ENCODE measurements at places on chromosomes 7 and 10.

DNA sequence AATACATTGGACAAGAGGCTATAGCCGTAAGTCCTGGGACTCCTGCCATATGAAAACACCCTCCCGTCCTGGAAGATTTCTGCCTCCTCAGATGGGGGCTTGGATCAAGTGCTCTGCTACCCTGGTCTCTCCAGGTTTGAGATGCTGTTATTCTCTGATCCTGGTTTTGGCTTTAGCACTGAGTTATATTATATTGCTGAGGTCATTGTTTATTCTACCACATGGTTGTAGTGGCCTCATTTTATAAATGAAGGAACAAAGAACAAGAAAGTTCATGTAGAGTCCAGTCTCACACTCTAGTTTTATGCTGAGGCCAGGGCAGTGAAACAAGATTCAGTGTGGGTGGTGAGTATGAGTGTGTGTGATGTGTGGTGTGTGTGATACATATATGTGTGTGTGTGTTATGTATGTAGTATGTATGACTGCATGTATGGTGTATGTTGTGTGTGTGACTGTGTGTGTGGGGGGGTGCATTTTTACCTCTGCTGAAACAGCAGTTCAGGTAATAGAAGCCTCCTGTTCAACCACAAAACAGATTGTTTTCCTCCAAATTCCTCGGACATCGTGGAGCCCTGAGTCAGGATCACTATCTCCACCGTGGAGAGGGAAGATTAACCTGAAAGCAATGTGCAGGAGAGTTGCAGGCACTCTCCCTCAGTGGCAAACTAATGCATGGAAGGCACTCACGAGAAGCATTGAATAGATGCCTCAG is 80.7 kb downstream of the C7orf25 start:
- no peak for DNase-seq

DNA sequence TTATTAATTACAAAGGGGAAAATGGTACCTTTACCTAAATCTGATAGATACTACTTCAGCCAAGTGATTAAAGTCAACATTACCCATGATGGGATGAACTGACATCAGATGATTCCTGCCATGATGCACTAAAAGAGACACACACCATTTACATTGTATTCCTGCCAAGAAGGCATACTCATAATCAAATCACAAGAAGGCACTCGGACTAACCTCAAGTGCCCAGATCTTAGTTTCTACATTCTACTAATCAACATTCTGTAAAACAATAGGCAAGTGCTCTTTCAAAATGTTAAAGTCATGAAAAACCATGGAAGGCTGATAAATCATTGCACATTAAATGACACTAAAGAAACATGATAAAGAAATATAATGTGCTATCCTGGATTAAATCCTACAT is 44.4 kb downstream of the SLC35G1 start:
- no peak for DNase-seq

DNA sequence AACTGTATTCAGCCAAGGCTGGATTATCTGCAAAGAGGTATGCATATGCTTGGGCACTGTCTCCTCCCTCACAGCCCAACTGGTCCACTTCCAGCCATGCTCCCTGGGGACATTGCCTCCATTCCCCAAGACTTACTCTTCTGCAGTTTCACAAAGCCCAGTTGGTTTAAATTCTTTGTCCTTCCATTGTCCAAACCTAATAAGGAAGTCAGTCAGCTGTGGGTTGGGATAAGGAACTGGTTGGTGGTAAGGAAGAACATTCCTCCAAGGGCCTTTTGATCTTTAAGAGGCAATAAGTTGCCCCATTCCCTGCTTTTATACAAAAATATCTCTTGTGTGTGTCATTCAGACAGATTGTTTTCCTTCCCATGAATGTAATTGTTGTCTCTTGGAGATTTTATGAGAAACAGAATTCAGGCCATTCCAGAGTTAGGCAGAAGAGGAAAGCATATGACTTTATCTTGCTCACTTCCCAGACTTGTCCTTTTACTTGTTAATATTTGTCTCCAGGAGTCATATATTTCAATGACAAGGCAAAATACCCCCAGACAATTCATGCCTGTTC is 673.7 kb downstream of the SUGCT start:
- no peak for DNase-seq

DNA sequence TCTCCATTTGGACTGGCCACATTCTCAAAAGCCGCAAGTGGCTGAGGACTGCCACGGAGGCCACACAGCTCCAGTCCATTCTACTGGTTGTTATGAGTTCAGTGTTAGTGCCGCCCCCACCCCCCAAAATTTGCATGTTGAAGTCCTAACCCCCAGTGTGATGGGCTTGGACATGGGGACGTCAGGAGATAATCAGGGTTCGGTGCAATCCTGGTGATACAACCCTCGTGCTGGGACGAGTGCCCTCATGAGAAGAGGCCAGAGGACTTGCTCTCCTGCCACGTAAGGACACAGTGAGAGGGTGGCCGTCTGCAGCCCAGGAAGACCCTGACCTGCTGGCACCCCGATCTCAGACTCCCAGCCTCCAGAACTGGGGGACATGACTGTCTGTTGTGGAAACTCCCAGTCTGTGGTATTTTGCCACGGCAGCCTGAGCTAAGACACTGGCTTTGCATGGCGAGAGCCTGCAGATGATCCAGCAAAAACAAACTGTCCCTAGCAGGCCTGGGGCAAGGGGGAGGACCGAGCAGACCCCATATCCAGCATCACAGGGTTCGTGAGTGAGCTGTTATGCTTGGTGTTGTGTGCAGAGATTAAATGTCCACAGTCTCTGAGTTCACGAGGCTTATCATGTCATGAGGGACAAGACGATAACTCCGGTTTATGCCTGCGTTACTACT is 41.5 kb upstream of the INSIG1 start:
- no peak for DNase-seq

- no peak for DNase-seq
These were observed 357.1 kb upstream of the AOAH start for GRCh38 chr7:37081436-37081835.

DNA sequence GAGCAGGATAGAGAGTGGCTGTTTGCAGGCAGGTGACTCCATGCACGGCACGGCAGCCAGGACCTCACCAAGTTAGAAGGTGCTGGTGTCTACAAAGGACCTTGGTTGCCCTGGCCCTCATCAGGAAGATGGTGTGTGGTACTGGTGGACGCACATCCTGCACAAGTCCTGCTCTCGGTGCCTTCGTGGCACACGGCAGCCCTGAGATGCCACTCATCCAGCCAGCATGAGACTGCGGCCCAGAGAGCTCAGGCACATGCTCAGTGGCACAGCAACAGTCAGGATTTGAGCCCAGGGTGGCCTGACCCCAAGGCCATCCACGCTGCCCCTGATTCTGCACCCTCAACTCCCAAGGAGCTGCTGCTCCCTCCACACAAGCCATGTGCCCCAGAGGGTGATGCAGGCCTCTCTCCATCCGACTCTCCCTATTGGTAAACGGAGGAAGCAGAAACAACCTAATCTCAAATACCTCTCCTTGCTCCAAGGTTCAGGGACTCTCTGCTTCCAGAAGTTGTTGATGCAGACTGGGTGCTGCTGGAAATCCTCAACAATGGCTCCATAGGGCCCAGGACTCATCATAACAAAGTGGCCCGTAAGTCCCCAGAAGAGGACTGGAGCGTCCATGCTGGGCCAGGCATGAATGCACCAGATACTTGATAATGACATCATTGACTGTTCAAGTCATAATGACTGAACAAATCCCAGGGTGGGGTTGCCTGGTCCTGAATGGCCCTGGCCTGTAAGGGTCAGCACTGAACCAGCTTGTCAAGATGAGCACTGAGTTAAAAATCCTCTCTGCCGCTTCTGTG is 93.6 kb downstream of the ARHGAP22 start:
- DNase-seq = no peak

DNA sequence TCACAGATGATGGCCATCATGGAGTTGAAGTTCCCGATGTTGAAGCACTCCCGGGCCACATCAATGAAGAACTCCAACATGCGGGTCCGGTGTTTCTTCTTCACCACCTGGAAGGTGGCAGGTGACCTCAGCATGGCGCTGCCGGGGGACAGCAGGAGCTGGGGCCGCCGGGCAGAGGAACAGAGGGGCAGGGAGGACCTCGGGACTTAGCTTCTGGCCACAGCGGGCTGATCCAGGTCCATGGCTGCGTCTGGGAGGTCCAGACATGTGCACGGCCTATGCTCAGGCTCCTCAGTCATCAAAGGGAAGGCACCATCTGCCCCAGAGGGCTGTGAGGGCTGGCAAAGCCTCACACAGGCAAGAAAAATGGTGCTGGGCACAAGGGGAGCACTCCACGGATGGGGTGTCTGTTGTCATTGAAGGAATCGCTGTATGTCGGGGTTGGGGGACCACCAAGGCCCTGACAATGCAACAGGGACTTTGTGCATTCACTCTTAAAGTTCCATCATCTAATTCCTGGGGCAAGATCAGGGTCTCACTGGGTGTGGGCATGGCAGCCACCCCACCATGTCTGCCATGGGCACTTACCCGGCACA is 60.9 kb downstream of the CSGALNACT2 start:
- no peak for DNase-seq

DNA sequence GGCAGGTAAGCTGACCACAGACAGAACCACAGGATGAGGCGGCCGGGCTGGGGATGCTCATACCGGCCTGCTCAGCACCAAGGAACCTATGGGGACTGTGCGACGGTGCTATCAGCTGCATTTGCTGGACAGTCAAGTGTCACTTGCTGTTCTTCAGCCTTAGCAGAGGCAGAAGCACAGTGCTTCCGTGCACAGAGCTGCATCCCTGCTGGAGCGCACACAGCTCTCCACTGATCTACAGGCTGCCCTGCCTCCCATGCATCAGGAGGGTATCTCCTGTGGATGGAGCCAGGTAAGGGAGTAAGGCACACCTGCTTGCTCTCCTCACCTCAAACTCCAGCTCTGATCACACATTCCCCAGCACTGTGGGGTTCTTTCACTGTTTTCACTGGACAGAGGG is 97.5 kb downstream of the TNS3 start:
- no peak for DNase-seq

DNA sequence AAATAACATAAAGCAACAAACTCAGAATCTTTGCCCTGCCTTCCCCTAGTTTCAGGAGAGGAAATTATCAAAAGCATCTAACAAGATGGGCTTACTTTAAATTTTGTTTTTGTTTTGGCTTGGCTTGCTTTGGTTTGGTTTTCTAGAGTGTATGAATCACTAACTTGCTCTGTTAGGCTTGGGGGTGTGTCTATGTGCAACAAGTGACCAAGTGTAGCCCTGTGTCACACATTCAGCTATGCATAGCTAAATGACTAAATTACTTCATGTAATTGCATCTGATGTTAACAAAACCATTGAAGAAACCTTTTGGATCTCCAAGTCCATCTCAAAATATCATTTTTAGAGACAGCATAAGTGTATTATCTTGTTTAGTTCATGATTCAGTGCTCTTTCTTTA is 251.0 kb downstream of the TFEC start:
- no peak for DNase-seq

DNA sequence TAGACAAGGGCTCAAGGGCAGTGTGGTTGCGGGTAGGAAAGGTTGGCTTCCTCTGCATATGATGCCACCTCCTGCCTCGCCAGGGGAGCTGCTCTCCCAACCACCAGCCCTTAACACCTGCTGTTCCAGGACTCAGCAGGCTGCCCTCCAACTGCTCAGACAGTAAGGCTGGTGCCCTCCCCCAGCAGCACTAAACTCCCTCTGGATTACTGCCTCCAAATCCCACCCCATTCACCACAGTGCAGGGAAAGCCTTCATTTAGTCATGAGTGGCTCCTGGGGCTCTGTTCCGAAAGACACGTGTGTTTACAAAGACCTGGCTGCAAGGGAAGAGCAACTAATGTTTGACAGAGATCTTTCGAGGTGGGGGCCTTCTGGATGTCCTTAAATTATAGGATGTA is 437.2 kb upstream of the MKI67 start:
- DNase-seq = no peak

- no peak for DNase-seq
These were observed 589.0 kb downstream of the SUGCT start for GRCh38 chr7:40723829-40724228.

DNA sequence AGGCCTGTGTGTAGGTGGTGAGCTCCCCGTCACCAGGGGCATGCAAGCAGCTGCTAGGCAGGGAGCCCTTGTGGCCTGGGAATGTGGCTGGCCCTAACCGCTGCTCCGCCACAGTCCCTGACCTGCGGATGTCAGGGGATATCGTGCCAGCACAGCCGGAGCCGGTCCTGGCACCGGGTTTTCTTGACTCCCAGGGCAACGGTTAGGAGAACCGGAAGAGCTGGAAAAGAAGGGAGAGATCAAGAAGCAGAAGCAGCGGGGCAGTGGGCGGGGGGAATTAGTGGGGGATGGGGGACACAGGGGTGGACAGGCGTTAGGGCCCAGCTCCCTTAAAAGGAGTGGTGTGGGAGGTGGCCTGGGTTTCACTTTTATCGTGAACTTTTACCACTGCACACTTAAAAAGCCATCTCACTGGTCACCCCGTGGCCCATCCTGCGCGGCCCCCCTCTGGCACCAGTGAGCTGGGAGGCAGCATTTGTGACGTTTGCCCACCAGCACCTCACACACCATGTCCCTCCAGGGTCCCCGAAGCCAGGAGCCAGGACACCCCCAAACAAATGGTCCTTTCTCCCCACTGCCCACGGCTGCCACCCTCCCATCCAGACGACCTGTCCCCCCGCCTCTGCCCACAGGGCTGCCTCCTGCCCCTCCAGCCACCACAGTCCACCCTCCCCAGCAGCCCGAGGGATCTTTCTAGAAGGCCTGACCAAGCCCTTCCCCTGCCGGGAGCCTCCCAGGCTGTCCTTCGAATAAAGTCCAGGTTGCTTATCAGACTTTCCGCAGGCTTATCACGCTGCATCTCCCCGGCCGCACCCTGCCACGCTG is 1.8 kb upstream of the MICALL2 start:
- DNase-seq = no peak

- no peak for DNase-seq
These were observed 208.6 kb upstream of the CCDC6 start for GRCh38 chr10:60114765-60115586.

- DNase-seq = no peak
These were observed 59.2 kb downstream of the ANLN start for GRCh38 chr7:36448781-36449379.

- peak; percentile 79 for DNase-seq
These were observed 675 bp upstream of the SCD start for GRCh38 chr10:100346351-100346764.

- no peak for DNase-seq
These were observed 1.5 kb downstream of the CPSF4 start for GRCh38 chr7:99440195-99440594.

- no peak for DNase-seq
These were observed 519.6 kb downstream of the REEP3 start for GRCh38 chr10:64040781-64041180.

- DNase-seq = no peak
These were observed 4.1 kb upstream of the PILRB start for GRCh38 chr7:100353685-100354330.

DNA sequence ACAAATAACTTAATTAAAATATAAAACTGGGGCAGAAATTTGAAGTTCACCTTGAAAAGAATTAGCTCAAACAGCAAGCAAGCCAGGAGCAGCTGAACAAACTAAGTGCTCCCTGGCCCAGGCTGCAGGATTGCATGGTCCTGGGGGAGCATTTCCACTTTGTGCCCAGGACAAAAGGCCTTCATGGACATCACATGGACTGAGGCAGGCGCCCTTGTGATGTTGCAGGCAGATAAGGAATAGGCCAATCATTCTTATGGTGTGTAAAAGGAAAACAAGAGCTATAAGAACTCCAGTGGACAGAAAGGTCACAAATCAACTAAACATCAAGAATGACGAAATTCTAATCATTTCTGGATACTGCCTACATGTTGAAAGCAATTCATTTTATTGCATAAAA is 17.5 kb upstream of the TECTB start:
- no peak for DNase-seq

GRCh38 chr10:69051710-69052487 is 36.0 kb upstream of the SRGN start:
- DNase-seq = no peak

GRCh38 chr10:45580371-45581215 is 92.0 kb downstream of the ZFAND4 start:
- no peak for DNase-seq
